ENCODE measurements at places on chromosomes 1 and 21.

GRCh38 chr21:39120876-39121599 is 62.2 kb downstream of the PSMG1 start:
- DNase-seq = no peak

DNA sequence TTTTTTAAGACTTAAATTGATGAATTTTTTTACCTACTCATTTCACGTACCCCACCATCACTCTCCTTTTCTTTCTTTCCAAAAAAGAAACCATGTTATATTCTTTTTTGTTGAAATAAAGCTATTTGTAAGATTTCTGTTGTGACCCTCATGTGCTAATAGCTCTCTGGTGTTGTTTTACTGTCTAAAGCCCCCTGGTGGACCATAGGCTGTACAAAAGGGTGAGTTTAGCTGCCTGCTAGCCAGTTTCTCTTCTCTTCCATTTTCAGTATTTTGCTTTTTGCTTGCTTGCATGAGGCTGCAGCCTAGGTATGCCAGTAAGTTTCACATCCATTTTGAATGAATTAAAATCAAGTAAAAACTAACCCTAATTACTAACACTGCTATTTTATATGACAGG is 15.6 kb upstream of the VAMP3 start:
- DNase-seq = no peak

DNA sequence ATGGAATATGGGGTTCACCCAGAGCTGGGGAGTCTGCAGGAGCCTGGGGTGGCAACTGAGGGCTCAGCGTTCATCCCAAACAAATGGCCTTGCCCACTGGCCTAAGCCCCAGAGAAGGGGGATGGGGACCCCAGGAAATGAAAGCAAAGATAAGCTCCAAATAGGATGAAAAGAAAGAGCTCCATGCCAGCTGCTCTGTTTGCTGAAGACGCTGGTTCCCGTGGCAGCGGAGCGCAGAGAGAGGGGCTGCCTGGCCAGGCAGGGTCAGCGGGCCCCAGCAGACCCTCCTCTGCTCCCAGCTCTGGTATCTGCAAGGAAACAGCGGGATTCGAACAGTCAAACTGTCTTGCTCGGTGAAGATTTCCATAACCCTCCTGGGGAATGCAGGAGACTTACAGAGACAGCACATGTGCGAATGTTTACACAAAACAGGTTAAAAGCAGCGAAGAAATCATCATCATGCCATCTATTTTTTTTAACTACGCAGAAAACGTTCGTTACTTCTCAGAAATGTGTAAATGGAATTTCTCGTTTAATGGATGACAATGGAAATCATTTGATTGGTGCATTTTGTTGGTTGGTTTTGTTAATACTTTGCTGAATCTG is 94.4 kb downstream of the PDE9A start:
- no peak for DNase-seq

DNA sequence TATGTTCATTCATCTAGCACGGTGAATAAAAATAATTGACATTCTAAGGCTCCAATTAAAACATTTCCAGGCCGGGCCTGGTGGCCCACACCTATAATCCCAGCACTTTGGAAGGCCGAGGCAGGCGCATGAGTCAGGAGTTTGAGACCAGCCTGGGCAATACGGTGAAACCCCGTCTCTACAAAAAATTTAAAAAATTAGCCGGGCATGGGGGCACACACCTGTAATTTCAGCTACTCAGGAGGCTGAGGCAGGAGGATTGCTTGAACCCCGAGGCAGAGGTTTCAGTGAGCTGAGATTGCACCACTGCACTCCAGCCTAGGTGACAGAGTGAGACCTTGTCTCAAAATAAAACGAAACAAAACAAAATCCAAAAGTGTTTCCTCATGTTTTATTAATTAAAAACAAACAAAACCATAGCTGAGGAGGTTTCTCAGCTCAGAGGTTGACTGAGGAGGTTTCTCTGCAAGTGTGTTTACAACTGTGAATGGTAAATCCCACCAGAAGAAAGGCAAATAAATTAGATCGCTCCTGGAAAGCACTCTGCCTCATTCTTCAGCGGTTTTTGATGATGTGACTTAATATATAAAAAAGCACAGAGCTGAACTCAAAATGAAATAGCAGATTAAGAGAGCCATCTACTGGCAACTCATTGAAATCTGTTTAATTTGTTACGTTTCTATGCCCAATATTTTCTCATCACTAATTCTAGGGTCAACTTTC is 37.7 kb upstream of the ATG4C start:
- peak; percentile 15 for DNase-seq

DNA sequence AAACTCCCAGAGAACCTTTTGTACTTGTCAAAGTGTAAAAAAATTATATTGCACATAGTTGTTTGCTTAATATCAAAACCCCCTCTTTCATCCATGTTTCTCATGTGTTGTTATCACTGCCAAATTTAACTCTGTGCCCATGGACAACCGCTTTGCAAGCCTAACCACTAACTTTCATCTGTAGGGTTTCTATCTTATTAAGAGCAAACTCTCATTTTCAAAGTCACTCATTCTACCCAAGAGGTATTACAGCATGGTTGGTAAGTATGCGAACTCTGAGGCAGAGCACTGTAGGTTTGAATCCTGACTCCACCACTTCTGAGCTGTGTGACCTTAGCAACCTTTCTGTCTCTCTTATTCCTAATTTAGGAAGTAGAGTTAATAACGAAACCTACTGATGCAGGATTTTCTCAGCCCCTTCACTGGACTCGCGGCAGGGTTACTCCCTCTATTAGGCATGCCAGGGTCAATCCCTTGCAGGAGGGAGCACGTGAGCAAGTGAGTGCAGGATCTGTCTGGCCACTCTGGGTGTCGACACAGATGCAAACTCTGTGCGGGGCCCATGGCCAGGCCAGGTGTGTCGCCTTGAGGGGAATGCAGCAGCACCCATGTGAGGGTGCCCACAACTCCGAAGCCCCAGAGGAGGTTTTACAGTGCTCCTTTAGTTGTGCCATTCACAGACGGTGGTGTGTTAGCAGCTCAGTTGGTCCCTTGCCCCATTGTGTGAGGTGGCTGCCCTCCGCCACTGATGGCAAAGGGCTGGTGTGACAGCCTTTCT is 361.5 kb upstream of the ADGRL2 start:
- DNase-seq = no peak

GRCh38 chr1:24830680-24831272 is 85.5 kb downstream of the CLIC4 start:
- DNase-seq = peak; percentile 57

GRCh38 chr1:10856176-10856683 is 59.8 kb upstream of the CASZ1 start:
- DNase-seq = no peak

GRCh38 chr1:100380635-100381034 is 28.3 kb downstream of the CDC14A start:
- no peak for DNase-seq

DNA sequence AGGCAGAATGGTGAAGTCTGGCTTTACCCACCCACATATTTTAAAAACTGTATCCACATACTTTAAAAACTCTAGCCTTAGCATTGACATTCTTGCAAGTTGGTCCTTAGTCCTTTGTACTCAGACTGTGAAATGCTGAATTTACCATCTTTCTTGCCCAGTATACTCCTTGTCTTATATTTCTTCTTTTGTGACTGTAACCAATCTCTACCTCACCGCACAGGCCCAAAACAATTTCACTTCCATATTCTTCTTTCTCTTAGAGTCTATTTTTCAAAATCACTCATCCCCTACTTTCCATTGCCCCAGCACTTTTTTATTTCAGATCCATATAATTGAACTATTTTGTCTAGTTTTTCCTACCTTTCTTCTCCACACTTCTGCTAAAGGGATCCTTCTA is 892.4 kb upstream of the B3GALT2 start:
- DNase-seq = no peak

DNA sequence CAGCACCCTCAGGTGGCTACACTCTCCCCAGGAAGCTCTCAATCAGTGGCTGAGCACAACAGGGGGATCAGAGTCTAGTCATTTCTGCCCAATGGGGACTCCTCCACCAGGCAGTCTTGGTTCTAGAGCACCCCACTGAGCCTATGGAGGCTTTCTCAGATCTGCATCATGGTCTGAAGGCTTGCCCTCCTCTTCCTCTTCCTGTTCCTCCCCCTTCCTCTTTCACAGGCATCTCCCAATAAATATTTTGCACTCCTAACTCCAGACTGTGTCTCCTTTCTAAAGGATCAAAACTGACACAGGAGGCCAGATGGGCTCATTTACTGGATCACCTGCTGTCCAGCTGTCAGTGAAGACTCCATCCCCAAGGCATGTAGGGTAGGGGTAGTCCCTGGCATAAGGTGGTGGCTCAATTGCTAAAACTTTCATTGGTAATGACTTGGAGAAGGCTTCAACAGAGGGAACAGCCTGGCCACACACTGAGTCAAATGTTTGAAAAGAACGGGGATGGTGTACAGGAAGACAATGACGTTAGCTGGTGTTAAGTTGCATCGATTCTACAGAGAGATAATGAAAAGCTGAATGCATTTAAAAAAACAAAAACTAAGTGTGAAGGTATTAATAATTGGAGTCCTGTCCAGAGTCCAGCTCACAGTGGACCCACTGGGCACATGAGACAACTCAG is 84.2 kb upstream of the SLC2A1 start:
- DNase-seq = no peak

- DNase-seq = no peak
Observed at GRCh38 chr21:18289876-18290275, 45.2 kb downstream of the CHODL start.

Data from CD14-positive monocyte (primary cell).